ENCODE measurements at places on chromosomes 6 and 20.

- DNase-seq, result peak; percentile 80
These were observed 15.7 kb downstream of the DCBLD1 start for GRCh38 chr6:117498159-117498558.

DNA sequence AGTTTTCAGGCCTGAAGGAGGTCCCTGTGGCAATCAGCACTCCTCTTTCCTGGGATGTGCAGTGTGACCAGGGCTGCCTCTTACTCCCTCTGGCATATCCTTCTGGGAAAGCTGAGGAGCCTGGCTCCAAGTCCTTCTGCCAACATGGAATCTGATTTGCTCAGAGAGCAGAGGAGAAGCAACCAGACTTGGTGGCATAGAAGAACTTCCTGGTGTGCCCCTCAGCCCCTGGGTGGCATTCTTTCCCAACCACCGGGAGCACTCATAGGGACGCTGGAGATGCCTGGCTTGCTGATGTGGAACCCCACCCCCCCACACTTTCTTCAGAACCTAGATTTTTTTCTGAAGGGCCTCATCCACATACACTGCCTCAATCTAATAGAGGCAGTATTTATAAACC lies 107.6 kb upstream of the TRAF3IP2 start:
- DNase-seq, result no peak

GRCh38 chr6:142694054-142694453 lies 250.9 kb downstream of the HIVEP2 start:
- DNase-seq, result peak; percentile 51

- no peak for DNase-seq
These were observed 12.4 kb downstream of the MDGA1 start for GRCh38 chr6:37685261-37685660.

- no peak for DNase-seq
These were observed 26.0 kb downstream of the DCBLD1 start for GRCh38 chr6:117508450-117508971.

DNA sequence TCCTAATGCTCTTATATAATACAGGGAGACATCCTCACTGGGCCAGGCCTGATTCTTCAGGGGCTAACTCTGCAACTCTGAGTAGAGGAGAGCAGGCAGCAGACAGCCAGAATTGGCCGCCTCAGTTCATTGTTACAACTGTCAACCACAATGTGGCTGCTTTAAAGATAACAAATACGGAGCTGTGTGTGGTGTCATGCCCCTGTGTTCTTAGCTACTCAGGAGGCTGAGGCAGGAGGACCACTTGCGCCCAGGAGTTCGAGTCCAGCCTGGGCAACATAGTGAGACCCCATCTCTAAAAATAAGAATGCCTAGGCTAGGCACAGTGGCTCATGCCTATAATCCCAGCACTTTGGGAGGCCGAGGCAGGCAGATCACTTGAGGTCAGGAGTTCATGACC lies 34.3 kb downstream of the CEP250 start:
- no peak for DNase-seq

- DNase-seq, result no peak
These were observed 207.0 kb downstream of the CDC5L start for GRCh38 chr6:44594481-44594880.

DNA sequence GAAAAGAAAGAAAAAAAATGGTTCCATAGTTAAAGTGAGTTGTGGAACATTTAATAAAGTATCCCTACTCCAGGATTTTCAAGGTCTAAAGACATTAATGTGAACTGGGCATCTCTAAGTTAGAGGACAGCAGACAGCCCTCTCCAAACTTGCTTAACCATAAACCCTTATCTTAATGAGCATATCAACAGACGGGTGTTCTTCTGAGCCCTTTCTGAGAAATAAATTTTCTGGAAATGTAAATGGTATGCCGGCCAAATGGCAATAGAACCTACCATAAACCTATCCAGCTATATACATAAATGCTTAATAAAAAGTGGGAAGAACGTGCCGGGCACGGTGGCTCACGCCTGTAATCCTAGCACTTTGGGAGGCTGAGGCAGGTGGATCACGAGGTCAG lies 12.5 kb downstream of the SLC18B1 start:
- DNase-seq, result no peak

- no peak for DNase-seq
These were observed 57.3 kb upstream of the SLC35B3 start for GRCh38 chr6:8492536-8493133.

GRCh38 chr20:42775037-42775436 lies 414.7 kb downstream of the PTPRT start:
- no peak for DNase-seq

GRCh38 chr6:84227044-84227433 lies 404 bp downstream of the CEP162 start:
- no peak for DNase-seq

DNA sequence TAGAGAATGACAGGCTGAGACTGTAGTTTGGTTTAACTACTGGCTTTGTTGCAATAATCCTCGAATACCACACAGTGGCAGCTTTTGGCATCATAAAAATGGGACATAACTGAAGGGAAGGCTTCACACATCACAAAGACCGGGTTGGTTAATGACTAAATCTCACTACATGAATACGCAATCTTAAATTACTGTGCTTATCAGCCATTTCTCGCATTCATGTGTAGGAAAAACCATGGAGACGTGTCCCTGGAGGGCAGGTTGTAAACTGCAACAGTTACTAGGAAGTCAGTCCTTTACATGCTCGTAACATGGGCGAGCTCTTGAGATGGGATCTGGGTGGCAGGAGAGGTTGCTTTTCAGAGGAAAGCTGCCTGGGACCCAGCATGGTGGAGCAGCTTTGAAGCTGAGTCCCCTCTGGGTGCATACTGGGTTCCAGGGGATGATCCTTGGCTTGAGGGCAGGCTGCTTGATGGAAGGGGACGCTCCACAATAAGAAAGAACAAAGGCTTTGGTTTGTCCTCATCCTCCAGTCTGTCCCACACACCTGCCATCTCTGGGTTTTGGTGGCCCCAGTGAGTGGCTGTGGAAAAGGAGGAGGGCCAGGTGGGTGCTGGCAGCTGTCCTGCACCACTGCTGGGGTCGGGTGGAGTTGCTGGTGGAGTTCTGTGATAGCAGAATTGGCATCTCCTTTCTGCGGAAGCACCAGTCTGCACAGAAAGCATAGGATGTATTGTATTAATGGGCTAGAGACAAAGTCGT lies 2.1 kb downstream of the RPS21 start:
- no peak for DNase-seq

- no peak for DNase-seq
These were observed 125.6 kb downstream of the BCAS1 start for GRCh38 chr20:53944796-53945195.

- peak; percentile 82 for DNase-seq
These were observed 37.3 kb downstream of the IPCEF1 start for GRCh38 chr6:154319231-154319858.

DNA sequence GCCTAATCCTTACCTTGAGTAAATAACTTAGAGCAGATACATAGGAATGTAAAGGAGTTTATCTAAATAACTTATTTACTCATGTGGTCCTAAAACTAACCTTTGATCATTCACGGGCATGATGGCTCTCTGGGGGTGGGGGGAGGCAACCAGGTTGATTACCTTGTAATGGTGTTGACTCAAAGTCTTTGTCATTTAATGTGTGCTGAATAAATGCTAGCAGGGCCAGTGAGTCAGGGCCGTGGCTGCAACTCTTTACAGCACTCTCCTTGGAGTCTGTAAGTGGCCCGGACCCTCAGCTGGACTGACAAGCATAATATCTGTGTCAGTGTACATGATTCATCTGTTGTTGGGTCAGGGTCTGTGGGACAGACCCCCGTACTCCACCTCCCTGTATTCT lies 203.0 kb downstream of the EPM2A start:
- no peak for DNase-seq

GRCh38 chr6:6772751-6773150 lies 184.2 kb downstream of the LY86 start:
- DNase-seq, result no peak

DNA sequence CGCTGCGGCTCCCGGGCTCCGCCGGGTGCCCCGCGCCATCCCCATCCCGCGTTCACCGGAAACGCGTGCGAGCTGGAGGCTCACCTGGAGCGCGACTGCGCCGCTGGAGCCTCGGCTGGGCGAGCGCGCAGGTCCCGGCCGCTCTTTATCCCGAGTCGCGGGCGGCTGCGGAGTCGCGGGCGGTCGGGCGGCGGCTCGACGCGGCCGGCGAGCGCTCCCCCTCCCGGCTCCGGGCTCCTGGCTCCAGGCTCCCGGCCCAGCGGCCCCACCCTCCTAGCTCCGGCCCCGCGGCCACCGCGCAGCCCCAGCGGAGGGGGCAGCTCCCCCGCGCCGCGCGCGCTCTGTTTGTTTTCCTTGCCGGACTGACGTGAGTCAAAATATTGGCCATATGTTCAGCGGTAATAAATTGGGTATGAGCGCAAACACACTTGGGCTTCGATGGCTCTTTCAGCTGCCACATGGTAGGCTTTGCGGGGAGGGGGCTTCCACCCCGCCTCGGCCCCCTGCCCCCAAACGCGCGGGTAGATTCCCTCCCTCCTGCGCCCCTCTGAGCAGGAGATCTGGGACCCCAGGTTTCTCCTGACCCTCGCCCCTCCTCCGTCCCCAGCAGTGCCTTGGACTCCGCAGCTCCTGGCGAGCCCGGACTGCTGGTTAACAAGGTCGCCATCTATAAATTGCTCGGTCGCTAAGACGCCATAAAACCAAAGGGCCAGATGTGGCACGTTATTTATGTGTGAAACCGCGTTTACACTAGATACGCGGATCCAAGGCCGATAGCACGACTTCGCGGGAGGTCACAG lies 8.8 kb upstream of the NKX2-2 start:
- DNase-seq, result no peak

DNA sequence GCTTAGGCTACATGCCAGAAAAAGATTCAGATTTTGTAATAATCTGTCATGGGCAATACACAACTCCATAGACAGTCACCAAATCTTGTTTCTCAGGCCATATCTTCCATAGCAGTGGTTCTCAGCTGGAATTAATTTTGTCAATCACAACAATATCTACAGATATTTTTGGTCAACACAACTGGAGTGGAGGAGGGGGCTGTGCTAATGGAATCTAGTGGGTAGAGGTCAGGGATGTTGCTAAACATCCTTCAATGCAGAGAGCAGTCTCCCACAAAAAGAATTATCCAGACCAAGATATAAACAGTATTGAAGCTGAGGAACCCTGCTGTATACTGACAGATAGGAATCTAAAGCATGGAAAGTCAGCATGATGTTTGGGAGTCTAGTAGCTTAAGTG lies 174.6 kb downstream of the UBE3D start:
- no peak for DNase-seq

GRCh38 chr6:35476004-35476403 lies 7.8 kb downstream of the RPL10A start:
- no peak for DNase-seq

DNA sequence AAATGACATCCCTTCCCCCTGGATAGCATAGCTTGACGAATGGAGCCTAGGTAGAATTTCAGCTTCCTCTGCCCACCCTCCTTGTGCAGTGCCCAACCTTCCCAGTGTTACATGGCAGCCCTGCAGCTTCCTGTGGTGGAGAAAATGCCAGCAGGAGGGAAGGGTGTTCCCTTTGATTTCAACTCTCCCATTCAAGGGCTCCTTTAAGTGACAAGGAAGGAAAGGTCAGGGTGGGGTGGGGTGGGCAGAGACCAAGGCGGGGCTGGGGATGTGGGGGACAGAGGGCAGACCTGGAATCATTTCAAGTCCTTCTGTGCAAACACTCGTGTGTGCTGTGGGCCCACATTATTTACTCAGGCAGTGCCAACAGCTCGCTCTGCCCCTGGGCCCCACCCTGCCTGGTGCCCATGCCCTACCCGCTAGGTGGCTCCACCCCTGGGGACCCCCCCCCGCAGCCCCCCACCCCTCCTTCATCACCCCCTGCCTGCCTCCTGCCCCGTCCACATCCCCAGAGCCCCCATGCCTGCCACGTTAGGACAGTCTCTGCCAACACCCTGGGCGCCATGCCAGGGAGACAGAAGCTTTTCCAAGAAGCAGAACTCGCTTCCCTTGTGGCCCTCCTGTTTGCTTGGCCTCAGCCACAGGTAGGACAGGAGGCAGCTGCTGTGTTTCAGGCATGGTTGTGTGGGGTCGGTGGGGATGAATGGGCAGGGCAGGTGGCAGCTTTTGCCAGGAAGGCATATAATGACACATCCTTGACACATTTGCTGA lies 9.4 kb downstream of the SPDEF start:
- DNase-seq, result no peak

DNA sequence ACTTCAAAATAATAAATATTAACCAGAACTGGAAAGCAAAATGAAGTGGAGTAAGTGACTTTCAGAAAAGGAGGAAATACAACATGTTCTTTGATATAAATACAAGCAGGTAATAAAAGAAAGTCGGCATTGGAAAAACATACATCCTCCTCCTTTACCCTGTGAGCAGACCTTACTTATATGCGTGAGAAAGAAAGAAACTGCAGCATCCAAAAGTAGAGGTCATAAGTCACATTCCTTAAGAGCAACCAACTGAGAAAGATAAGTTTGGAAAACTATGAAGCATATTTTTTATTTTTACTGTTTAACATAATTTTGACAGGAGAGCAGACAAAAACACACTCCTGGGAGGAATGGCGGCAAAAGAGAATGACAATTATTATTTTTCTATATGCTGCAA lies 155.5 kb downstream of the HACE1 start:
- no peak for DNase-seq

GRCh38 chr20:58215116-58215515 lies 13.3 kb downstream of the ANKRD60 start:
- no peak for DNase-seq

GRCh38 chr6:125124049-125124669 lies 29.4 kb upstream of the TPD52L1 start:
- DNase-seq, result peak; percentile 30

GRCh38 chr6:44575644-44576043 lies 188.1 kb downstream of the CDC5L start:
- DNase-seq, result peak; percentile 49

GRCh38 chr20:37977338-37977737 lies 55.9 kb downstream of the TTI1 start:
- no peak for DNase-seq

DNA sequence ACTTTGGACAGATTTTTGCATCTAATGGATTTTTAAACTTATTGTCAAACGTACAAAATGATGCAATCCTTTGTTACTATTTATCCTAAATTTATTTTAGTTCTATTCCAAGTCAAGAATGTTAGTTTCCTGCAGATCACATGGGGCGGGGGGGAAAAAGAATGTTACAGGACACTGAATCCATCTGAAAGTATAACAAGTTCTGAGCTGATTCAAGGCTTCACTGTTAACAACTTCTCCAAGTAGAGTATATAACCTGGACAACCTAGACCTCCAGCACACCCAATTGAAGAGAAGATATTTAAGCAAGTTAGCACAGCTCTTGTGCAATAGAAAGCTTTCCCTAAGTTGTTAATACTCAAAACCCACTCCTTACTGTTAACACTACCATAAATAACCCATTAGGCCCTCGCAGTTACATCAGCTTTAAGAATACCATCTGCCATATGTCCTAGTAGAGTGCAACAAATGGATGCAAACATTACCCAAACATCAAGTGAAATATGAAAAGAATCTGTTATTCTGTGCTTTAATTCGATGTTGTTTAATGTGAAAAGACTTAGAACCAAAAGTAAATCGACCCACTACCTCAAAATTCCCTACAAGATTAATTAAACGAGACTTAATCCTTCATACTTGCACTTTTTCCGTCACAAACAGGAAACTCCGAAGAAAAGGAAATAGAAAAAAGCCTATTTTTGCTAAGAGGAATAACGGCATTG lies 1.3 kb downstream of the SEC63 start:
- DNase-seq, result peak; percentile 77
